ENCODE measurements at places on chromosomes 7 and 10.

DNA sequence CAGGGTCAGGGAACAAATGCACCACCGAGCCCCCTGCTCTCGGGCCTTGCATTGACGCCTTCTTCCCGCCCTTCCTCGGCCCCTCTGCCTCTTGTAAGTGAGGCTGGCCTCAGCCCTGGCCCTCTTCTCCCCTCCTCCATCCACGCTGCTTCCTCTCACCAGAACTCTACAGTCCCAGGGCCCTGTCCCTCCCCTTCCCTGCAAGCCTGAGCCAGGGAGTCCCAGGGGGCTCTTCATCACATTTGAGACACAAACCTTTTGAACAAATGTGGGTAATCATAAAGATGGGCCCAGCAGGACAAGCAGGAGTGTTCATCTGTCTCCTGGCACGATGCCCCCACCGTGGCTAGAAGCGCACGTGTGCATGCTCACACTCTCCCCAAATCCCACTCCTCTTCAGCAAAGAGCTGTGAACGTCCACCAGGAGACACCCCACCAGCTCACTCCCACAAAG lies 57.7 kb downstream of the SLIT1 start:
- no peak for DNase-seq

DNA sequence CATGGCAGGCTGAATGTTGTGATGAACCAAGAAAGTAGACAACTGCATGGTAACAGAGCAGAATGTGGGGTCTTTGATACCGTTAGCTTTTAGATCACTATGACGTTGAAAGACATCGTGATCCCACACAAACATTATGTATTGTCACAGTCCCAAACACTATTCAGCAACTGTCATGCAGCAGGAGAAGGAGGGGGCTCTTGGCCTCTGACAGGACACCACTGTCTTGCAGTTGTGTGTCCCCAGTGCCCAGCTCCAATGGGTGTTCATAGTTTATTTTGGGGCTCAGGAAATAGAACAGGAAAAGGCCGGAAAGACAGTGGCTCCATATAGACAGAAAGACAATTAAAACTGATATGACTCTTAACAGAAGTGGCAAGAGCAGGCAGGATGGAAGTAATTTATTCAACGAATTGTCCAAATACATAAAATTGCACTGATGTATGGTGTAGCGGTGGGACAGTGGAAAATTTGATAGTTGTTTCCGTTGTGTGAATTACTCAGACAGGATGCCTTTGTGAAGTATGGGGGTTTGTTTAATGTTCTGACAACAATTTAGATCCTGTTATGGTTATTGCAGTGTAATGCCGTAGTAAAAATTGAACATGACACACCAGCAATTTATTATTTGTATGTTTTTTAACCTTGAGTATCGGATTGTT lies 292.0 kb downstream of the LRMDA start:
- no peak for DNase-seq

GRCh38 chr10:70652761-70653657 lies 19.3 kb upstream of the ADAMTS14 start:
- DNase-seq = peak; percentile 95

- peak; percentile 92 for DNase-seq
Measured at GRCh38 chr7:47573758-47574481, 8.0 kb downstream of the TNS3 start.

DNA sequence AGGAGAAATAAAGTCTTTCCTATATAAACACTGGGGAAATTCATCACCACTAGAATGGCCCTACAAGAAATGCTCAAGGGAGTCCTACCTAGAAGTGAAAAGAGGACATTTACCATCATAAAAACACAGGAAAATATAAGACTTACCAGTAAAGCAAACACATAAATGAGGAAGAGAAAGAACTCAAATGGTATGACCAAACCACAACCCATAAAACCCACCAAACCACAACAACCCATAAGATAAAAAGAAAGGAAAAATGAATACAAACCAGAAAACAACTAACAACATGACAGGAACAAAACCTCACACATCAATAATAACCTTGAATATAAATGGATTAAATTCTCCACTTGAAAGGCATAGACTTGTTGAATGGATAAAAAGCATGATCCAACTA lies 71.9 kb upstream of the DIP2C start:
- DNase-seq = no peak

- no peak for DNase-seq
Measured at GRCh38 chr7:55426676-55427075, 61.5 kb downstream of the LANCL2 start.

- DNase-seq = no peak
Measured at GRCh38 chr7:85561706-85562105, 374.9 kb upstream of the SEMA3D start.

GRCh38 chr10:93916257-93917063 lies 22.7 kb downstream of the SLC35G1 start:
- DNase-seq = peak; percentile 14

DNA sequence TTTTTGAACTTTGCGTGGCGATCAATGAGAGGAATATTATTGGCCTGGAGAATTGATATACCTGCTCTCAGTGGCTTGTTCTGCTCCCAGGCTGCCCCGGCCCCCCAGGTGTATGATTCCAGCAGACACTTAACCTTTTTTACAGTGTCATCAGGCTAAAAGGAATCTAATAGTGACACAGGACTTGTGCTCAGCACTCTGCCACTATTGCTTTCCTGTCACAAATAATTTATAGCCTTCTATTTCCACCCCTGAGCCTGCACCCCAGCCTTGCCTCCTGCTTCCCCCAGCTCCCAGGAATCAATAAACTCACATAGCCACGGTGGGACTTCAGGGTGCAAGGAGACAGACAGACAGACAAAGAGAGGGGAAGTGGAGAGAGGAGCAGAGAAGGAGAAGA lies 28.3 kb downstream of the PAX2 start:
- no peak for DNase-seq

- DNase-seq = no peak
Measured at GRCh38 chr10:13224210-13224995, 9.8 kb downstream of the UCMA start.

DNA sequence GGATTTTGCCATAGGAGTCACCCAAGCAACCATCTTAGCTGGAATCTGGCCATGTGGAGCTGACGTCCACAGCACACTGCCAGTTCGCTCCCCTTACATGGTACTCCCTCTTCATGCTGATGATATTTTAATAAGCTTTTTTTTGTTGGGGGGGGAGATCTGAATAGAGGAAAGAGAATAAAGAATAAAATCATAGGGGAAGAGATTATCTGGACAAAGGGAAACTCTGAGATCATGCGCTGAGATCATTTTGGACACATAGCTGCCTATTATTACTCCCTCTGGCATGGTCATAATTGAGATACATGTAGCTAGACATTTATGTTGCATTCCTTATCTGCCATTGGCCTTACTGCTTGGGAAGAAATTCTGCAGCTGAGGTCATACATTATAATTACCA lies 282.7 kb downstream of the HTR7 start:
- DNase-seq = no peak

DNA sequence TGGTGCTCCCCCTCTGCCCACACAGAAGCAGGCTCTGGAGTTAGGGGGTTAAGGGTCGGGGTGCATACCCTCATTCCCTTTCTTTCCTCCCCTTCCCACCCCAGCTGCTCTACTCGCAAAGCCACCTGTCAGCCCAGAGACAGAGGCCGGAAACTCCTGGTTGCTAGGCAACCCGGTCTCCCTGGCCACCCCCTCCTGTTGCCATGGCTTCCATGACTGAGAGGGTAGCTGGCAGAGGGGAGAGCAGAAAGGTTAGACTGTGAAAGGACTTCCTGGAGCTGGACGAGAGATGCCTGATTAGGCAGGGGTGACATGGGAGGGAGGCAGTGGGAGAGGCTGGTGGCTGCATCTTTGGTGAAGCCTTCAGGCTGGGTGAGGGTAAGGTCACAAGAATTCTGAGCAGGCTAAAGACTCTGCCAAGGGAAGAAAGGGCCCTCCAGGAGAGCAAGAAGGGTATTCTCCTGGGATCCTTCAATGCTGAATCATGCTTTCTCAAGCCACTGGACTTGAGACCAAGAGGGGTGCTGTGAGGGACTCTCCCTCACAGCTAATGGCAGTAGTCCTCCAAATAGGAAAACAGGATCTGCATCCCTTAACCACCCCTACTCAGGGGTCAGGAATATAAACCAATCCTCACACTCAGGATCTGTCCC lies 5.4 kb downstream of the PSD start:
- no peak for DNase-seq

- DNase-seq = no peak
Measured at GRCh38 chr7:139084709-139085108, 24.8 kb downstream of the ZC3HAV1 start.

- no peak for DNase-seq
Measured at GRCh38 chr7:107408349-107408748, 61.5 kb upstream of the GPR22 start.

DNA sequence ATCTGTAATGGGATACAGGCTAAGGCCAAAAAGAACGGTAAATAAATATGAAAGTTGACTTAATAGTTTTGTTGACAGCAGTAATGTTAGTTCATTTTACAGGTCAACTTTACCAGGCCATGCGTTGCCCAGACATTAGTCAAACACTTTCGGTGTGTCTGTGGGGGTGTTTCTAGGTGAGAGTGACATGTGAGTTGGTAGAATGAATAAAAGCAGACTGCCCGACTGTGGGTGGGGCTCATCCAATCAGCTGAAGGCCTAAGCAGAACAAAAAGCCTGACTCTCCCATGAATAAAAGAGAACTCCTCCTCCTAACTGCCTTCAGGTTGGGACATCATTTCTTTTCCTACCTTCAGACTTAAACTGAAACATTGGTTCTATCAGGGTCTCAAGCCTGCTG lies 132.3 kb downstream of the MTPAP start:
- no peak for DNase-seq

DNA sequence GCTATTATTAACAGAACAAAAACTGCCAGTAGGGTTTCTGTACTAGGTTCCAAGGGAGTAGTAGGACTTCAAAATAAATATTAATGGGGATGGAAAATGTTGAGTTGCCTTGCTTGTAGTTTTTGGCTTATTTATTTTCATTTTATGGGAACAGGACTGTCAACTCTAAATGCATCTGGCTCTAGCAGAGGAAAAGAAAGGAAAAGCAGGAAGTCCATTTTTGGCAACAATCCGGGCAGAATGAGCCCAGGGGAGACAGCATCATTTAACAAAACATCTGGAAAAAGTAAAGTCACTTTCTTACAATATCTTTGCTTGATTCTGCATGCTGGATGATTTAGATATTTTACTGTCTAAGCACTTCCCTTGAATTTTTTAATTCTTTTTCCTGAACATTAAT lies 69.4 kb downstream of the NOC3L start:
- DNase-seq = no peak

DNA sequence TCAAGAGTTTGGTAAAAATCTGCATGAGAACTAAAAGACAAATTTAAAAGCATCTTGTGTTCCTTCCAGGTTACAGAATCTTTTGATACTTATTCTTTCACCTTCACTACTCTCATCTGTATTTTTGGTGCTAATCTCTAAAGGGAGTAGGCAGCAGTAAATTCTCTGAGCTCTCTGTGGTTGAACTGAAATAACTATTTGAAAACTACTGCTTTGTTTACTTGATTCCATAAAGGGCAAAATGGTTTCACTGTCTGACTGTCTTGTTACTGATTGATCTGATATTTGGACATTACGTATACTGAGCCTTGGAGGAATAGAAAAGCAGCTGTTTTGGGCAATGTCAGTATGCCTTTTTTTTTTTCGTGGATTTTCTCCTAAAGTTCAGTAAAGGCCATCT lies 103.3 kb downstream of the CHRM2 start:
- no peak for DNase-seq

DNA sequence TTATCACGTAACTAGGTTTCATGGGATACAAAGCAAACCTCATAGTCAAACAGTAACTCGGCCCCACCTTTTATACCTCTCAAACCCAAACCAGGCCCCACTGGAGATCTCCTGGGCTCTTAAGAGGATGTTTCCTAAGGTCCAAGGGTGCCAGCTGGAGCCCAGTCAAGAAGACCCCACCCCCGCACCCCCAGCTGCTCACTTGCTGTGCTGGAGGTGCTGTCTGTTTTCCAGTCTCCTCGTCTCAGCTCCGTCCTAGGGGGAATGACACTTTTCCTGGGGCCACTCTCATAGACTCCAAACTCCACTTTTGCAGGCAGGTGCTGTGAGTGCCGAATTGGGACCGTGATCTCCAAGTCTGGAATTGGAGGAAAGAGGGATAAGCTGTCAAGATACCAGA lies 22.7 kb upstream of the TM9SF3 start:
- no peak for DNase-seq

DNA sequence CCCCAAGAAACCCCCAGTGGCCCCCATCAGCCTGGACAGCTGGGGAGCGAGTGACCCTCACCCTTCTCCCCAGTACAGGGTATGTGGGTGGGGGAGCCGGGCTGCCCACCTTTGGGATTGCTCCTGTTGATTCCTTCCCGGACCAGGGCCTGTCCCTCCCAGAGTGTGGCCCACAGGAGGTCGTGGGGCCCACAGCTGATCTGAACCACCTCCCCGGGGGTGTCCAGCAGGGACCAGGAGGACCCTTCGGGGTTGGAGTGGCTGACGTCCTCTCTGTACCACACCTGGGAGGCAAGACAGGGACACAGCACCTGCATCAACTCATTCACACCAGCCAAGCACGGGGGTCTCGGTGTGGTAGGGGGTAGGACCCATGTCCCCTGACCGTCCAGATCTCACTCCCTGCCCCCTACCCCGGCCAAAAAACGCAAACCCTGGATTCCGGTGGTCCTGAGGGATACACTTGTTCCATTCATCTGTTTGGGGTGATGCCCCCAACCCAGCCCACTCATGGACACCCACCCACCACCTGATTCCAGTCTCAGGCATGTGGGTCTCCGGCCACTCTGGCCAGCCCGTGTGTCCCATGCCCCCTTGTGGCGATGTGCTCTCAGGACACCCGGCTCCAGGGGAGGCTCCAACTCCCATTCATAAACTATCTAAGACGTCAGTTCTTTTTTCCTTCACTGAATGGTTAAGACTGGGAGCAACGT lies 10.9 kb downstream of the TECPR1 start:
- no peak for DNase-seq

DNA sequence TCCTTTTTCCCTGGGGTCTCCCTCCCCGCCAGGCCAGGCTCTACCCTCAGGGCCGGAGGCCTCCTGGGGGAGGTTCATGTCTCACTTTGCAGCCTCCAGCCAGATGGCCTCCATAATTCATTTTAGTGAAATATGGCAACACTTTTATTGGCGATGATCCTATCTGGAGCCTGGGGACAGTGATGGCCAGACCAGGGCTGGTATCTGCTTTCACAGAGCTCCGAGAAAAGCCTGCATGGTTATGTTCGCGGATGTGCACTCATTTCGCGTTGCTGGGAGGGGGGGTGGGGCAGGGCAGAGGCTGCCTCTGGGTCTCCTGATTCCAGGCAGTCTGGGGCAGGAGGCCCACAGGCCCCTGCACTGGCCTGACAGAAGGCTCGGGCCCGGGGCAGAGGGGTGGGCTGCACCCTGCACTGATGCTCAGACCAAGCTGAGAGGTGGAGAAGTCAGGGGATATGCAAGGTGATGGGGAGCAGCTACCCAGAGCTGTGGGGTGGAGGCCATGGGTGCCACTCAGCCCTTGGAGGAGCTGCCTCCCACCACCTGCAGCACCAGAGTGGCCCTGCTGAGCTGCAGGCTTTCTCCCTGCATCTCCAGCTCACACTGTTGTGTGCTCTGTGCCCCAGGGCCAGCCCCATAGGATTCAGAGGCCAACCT lies 85.3 kb upstream of the RET start:
- DNase-seq = no peak

GRCh38 chr10:72285972-72286521 lies 12.3 kb downstream of the DDIT4 start:
- DNase-seq = no peak

Data from AG09309 (cell line).